ENCODE measurements at places on chromosomes 3 and 15.

- DNase-seq, result no peak
These were observed 425.7 kb upstream of the PPP2R3A start for GRCh38 chr3:135539854-135540253.

DNA sequence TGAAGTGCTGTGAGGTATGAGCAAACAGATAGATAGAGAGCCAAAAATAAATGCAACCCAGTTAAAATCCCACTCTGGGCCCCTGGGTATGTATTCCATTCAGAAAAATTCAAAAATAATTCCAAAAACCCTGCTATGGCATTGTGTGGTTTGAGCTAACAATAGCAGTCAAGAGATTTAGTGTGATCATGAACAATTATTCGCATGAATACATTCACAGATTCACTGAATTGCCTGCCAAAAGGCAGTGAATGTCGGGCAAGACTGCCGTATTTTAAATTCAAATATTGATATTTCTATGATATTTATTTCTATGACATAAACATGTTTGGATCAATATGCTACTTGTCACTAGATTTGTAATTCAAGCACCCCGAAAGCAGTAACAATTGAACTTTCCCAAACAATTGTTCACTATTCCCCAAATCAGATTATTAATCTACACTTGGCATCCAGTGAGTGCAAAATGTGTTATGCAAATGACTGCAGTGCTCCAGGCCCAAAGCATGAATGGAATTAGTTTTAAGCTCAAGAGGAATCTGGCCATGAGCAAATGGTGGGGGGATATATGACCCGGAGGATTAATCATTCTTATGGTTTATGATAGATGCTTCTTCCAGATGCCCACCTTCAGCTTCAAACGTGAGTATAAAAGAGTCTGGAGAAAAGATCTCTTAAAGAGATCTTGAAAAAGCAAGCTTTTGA is 417.0 kb upstream of the MEIS2 start:
- DNase-seq, result peak; percentile 28

- no peak for DNase-seq
These were observed 239.4 kb upstream of the LRIG1 start for GRCh38 chr3:66740260-66740659.

GRCh38 chr3:40511031-40511718 is 5.3 kb downstream of the ZNF620 start:
- DNase-seq, result no peak

- no peak for DNase-seq
These were observed 10.7 kb downstream of the HMCES start for GRCh38 chr3:129289201-129289921.

DNA sequence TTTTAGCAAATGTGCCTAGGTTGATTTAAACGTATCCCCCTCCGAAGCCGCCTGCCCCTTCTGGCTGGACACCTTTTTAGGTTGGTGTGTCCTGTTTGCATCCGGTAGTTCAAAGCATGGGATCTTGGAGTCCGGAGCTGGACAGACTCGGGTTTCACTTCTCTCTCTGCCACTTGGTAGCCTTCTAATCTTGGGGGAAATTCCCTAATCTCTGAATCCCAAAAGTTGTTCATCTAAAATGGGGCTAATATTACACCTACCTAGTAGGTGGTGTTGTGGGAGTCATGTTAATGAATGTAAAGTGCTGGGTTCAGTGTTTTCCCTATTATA is 760 bp downstream of the FANCI start:
- no peak for DNase-seq
